Activated B cell treated with CpG ODN at 0.5 μM for 24 hours (primary cell): ENCODE measurements at places on chromosomes 2 and 18.

DNA sequence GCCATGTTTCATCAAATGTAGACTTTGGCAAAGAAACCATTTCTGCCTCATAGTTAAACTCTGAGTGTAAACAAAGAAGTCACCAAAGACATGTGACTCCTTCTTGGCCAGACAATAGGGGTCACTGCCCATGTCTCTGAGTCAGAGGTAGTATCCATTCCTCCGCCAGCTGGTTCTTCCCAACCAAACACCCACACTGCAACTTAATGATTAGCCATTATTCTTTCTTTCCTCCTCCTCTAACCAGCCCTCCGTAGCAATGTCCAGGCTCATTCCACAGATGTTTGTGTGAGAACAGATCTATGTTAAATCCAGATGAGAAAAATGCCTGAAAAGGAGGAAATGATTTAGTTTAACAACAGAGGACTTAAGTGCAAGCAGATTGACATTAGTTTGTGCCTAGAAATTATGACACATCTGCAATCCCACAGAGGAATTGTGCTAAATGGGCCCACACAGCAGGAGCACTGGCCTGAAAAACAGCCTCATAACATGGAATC is 127.9 kb upstream of the SH3BP4 start:
- no peak for DNase-seq

DNA sequence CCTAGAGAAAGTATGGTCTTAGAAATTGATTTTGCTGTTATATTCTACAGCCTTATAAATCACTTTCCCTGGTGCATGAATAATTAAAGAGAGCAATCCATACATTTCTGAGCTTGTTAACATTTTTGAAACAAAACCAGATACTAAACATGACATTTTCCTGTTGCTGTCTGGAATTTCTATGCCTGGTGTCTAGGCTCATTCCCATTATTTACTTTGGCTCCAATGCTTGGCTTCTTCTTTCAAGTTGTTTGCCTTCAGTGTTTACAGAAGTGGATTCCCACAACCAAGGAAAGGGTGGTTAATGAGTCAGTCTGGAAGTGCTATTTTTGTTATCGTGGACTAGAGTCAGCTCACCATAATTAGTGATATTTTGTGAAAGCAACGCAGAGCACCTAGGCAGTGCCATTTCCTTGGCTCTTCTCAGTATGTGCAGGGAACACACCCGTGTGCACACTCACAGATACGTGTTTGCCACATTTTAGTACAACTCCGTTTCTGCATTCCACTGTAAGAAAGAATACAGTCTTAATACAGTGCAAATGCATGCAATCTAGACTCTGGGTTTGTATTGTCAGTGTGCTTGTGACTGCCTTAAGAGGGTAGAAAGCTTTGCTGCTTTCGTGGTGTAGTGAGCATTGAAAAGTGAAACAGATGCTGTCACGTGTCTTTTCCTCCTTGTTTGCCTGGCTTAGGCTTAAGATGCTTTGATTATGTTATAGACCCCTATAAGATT is 185.0 kb upstream of the RASGRP3 start:
- DNase-seq = no peak

- no peak for DNase-seq
Observed at GRCh38 chr2:160465002-160465401, 28.6 kb downstream of the RBMS1 start.

DNA sequence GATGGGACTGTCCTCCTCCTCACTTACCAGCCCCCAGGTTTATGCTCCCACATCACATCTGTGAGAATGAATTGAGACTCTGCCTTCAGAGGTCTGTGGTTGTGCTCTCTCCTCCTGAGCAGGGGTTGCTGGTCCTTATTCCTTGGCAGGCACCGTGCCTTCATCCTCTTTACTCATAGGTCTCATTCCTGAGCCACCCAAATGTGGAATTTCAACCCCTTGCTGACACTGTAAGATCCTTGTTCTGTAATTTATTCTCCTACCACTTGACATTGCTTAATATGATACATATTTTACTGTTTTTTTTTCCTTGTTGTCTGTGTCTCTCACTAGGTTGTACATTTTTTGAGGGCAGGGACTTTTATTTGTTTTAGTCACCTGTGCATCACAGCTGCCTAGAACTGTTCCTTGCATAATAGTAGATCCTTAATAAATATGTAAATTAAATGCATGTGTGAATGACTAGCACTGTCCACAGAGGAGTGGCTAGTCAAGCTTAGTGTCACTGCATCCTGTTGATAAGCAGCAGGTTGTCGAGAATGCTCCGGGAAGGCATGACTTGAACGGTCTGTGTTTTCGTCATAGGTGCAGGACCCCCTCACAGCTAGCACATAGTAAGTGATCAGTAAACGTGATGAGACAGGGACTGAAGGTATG is 180.6 kb downstream of the ZNF407 start:
- DNase-seq = no peak

- no peak for DNase-seq
Observed at GRCh38 chr2:160380611-160381010, 113.0 kb downstream of the RBMS1 start.

GRCh38 chr2:145864501-145864900 is 1344.6 kb upstream of the ZEB2 start:
- no peak for DNase-seq
